PC-9 (cell line): ENCODE measurements at places on chromosomes 7 and 10.
A peak's percentile ranks its signal among the peaks of the same experiment; 100 is the strongest.

- no peak overlapping the region for H3K4me3 ChIP-seq
- H3K36me3 ChIP-seq, result no peaks in the 10 kb centered on the region
- peak; percentile 45 for DNase-seq
- H3K27me3 ChIP-seq, result no peaks in the 10 kb centered on the region
- no peak overlapping the region for H3K27ac ChIP-seq
Measured at GRCh38 chr10:103069453-103070331, 123.4 kb downstream of the NT5C2 start.

DNA sequence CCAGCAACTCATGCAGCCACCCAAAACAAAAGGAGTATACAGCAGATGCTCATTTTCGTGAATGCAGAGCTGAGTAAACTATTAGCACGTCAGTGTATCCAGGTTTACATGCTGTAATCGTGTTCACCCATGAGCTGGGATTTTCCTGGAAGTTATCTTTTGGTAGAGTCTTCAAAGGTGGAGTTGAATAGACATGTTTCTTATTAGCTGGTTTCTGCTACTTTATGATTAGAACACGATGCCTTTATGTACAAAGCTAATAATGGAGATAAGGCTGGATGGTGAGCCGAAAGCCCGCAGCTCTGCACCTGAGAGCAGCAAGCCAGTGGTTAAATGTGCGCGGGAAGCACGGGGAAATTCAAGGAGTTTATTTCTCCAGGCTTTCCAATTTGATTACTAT is 123.8 kb downstream of the ADARB2 start:
- no peaks in the 10 kb centered on the region for H3K36me3 ChIP-seq
- DNase-seq, result no peak
- H3K4me3 ChIP-seq, result no peak overlapping the region
- H3K27me3 ChIP-seq, result peaks cover 66% of the 10 kb centered on the region
- no peaks in the 10 kb centered on the region for H3K4me1 ChIP-seq

- H3K4me3 ChIP-seq, result no peak overlapping the region
- no peaks in the 10 kb centered on the region for H3K36me3 ChIP-seq
- H3K4me1 ChIP-seq, result no peaks in the 10 kb centered on the region
- no peak overlapping the region for H3K27ac ChIP-seq
- DNase-seq, result no peak
- H3K27me3 ChIP-seq, result peaks cover 83% of the 10 kb centered on the region
Measured at GRCh38 chr7:45682358-45682735, 108.2 kb downstream of the ADCY1 start.

DNA sequence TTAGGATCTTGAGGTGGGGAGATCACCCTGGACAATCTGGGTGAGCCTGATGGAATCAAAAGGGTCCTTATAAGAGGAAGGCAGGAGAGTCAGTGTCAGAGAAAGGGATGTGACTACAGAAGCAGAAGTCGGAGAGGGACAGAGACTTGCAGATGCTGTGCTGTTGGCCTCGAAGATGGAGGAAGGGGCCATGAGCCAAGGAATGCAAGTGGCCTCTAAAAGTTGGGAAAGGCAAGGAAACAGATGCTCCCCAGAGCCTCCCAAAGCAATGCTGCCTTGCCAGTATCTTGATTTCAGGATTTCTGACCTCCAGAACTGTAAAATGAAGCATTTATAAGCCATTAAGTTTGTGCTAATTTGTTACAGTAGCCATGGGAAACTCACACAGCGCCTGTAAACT is 165.2 kb downstream of the FANK1 start:
- no peaks in the 10 kb centered on the region for H3K27me3 ChIP-seq
- no peaks in the 10 kb centered on the region for H3K36me3 ChIP-seq
- no peak overlapping the region for H3K4me3 ChIP-seq
- H3K4me1 ChIP-seq, result peaks cover 51% of the 10 kb centered on the region

- no peaks in the 10 kb centered on the region for H3K4me1 ChIP-seq
- H3K36me3 ChIP-seq, result no peaks in the 10 kb centered on the region
- H3K4me3 ChIP-seq, result no peak overlapping the region
- no peak for DNase-seq
Measured at GRCh38 chr10:112131346-112131745, 52.2 kb downstream of the GPAM start.

GRCh38 chr10:99850021-99850766 is 67.8 kb downstream of the ABCC2 start:
- H3K27me3 ChIP-seq, result no peaks in the 10 kb centered on the region
- H3K36me3 ChIP-seq, result peaks cover 15% of the 10 kb centered on the region; the same call in 1 of the 2 replicates
- no peak overlapping the region for H3K27ac ChIP-seq
- H3K4me3 ChIP-seq, result no peak overlapping the region
- no peak for DNase-seq

DNA sequence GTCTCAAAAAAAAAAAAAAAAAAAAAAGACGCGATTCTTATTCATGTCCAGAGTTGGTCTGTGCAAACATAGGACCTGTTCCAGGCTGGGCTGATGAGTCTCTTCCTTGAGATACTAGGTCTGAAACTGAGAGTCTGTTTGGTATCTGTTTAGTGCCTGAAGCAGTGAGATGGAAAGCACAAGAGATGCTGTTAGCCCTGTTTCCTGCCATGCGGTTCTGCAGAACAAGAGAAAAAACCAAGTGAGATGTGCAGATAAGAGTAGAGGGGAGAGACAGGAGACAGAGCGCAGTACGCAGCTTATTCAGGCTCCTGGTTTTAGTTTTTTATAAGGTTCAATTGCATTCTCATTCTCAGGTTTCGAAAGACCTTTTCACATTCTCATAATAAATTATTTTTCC is 85.8 kb upstream of the PRKCQ start:
- DNase-seq, result no peak
- H3K4me1 ChIP-seq, result no peaks in the 10 kb centered on the region
- H3K36me3 ChIP-seq, result no peaks in the 10 kb centered on the region
- H3K27me3 ChIP-seq, result no peaks in the 10 kb centered on the region
- no peak overlapping the region for H3K4me3 ChIP-seq
- H3K27ac ChIP-seq, result no peak overlapping the region

DNA sequence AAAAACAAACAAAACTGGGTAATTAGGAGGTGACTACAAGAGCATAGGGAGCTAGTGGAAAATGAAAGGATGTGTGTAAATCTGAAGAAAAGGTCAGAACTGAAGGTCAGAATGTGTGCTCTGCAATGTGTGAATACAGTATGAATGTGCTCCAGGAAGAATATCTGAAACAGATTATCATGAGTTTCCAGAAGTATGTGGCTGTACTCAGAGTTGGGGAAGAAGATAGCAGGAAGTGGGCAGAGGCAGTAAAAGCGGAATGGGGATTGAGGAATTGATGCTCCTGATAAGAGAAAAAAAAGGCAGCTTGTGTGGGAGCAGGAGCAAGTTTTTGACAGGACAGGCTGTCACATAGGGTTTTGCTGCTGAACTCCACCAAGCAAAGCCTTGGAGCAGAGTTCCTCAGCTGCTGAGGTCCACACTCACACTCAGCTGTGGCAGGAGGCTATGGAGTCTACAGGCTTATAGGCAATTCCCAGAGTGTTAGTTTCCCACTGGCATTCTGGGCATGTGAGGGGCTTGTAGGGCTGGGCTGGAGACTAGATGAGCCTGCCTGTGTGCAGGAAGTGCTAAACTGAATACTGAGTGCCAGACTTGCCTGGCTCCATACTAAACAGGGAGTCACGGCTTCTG is 22.9 kb downstream of the H2AZ2 start:
- no peak for DNase-seq
- peaks cover 21% of the 10 kb centered on the region for H3K36me3 ChIP-seq
- H3K27ac ChIP-seq, result no peak overlapping the region
- no peaks in the 10 kb centered on the region for H3K4me1 ChIP-seq
- no peak overlapping the region for H3K4me3 ChIP-seq
- no peaks in the 10 kb centered on the region for H3K27me3 ChIP-seq

DNA sequence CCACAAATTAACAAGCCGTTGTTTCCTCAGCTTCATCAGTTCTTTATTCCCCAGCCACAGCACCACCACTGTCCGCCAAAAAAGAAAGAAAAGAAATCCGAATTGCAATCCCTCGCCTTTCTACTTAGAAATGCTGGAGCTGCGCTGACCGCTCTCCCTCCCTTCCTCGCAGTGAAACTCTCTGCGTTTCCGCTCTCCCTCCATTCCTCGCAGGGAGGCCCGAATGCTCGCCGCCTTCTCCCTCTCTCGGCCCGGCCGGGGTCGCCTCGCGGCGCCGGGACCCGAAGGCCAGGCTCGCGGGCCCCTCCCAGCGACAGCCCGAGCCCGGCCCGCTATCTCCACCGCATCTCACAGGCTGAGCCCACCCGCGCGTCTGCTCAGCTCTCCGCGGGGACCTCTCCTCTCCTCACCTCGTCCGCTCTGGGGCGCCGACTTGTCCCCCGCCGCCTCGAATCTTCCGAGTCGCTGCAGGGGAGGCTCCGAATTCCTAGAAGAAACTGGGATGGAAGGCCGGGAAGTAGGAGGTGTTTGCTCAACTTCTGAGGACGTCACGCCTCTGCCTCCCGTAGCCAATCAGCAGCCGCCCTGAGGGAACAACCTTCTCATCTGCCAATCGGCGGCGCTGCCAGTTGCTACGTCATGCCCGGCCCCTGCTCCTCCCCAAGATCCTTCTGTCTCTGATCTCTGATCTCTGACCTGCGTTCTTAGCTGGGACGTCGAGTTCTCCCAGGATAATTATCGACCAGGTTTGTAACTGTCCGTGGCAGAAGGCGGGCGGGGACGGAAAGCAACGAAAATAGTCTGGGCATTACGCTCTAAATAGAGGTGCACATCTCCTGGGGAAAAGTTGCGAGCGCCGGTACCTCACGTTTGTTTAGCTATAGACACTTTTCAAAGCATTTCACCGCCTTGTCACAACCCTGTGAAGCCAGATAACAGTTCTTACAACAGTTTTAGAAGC is at the start of gene AASS:
Gene AASS, minus strand, starts transcription at position 499 of the 961 bp plus-strand sequence. CDS start 10,523 bp downstream, outside the sequence.
- peak; percentile 92 for DNase-seq
- H3K36me3 ChIP-seq, result no peaks in the 10 kb centered on the region
- no peak within 1 kb of the TSS for H3K27ac ChIP-seq
- H3K4me1 ChIP-seq, result peaks cover 11% of the 10 kb centered on the region; the same call in 1 of the 2 replicates

DNA sequence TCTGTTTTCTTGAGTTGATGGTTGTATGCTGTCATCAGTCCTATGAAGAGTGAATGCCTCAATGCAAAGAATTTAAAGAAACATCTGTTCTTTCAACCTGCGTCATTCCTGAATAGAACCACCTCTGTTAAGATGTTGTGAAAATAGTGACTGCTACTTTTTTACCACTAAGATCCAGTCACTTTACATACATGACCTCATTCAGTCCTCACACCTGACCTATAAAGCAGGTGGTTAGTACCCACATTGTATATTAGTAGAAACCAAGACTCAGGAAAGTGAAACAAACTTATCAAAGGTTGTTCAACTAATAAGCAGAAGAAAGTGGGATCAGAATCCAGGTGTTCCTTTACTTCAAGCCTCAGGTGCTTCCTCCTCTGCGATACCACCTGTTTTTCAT is 64.8 kb downstream of the ITGB8 start:
- no peaks in the 10 kb centered on the region for H3K27me3 ChIP-seq
- H3K36me3 ChIP-seq, result no peaks in the 10 kb centered on the region
- H3K27ac ChIP-seq, result no peak overlapping the region
- no peak for DNase-seq
- H3K4me1 ChIP-seq, result peaks cover 8% of the 10 kb centered on the region; the same call in 1 of the 2 replicates

DNA sequence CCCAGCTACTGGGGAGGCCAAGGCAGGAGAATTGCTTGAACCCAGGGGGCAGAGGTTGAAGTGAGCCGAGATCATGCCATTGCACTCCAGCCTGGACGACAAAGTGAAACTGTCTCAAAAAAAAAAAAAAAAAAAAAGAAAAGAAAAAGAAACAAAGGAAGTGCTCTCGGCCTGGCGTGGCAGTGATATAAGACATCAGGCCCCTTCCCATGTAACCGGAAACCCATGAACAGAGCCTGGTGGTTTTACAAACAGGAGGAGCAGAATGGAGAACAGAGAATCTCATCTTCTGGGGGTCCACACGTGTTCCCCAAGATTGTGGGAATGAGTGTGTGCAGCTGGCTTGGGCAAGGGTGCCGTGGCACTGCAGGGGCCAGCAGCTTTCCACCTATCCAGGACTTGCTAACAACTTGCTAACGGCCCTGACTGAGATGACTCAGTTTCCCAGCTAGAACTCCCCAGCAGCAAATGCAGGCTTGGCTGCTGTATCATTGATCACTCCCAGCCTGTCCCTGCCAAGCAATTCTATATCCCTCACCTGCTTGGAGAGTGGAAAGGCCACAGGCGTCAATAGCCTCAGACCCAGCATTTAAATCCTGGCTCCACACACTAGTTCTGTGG is 103.0 kb downstream of the COL26A1 start:
- DNase-seq, result no peak
- H3K4me1 ChIP-seq, result no peaks in the 10 kb centered on the region
- no peak overlapping the region for H3K4me3 ChIP-seq
- H3K36me3 ChIP-seq, result no peaks in the 10 kb centered on the region
- H3K27me3 ChIP-seq, result peaks cover 33% of the 10 kb centered on the region

GRCh38 chr7:41538810-41539724 is 163.8 kb downstream of the INHBA start:
- no peaks in the 10 kb centered on the region for H3K27me3 ChIP-seq
- H3K36me3 ChIP-seq, result no peaks in the 10 kb centered on the region
- no peaks in the 10 kb centered on the region for H3K4me1 ChIP-seq
- DNase-seq, result no peak
- no peak overlapping the region for H3K27ac ChIP-seq

GRCh38 chr10:130398090-130398994 is 262.2 kb downstream of the GLRX3 start:
- no peaks in the 10 kb centered on the region for H3K27me3 ChIP-seq
- no peak overlapping the region for H3K27ac ChIP-seq
- DNase-seq, result no peak
- H3K36me3 ChIP-seq, result no peaks in the 10 kb centered on the region

GRCh38 chr7:77561352-77561751 is 24.3 kb downstream of the PTPN12 start:
- H3K36me3 ChIP-seq, result 0 out of 2 replicates have a peak, but pooled peaks cover 9% of the 10 kb centered on the region
- no peak for DNase-seq
- peaks cover 19% of the 10 kb centered on the region for H3K4me1 ChIP-seq
- no peak overlapping the region for H3K4me3 ChIP-seq
- no peaks in the 10 kb centered on the region for H3K27me3 ChIP-seq

DNA sequence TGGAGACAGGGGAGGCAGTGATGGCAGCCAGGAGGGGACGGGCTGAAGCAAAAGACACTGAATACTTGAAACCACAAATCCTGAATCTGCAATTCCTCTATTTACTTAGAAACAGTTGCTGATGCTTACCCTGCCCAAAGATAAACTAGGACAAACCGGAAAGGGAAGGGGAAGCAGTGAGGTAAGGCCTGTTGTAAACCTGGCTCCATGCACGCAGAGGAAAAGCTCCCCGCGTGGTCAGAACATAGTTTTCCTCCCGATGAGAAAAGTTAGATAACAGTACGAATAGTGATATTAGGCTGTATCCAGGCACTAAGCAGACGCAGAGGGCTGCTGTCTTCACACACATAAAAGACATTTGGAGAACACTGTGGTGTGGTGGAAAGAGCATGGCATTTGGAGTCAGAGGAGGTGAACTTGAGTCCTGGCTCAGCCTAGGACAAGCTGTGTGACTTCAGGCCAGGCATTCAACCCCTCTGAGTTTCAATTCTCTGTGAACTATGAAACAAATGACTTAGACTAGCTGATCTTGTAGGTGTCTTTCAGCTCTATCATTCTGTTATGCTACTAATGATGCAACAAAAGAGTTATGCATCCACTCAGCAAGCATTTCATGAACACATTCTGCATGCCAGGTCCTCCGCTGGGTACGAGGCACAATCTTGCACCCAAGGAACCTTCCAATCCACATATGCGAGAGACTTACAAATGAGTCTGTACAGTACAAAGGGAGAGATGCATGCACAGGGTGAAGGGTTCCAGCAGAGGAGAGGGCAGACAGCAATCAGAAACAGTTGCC is 80.9 kb downstream of the SORBS1 start:
- no peaks in the 10 kb centered on the region for H3K27me3 ChIP-seq
- H3K36me3 ChIP-seq, result no peaks in the 10 kb centered on the region
- no peak overlapping the region for H3K4me3 ChIP-seq
- DNase-seq, result no peak
